ENCODE measurements at places on chromosomes 7 and 10.

GRCh38 chr10:30705101-30705624 is 75.6 kb upstream of the LYZL2 start:
- DNase-seq, result no peak

- no peak for DNase-seq
These were observed 134.7 kb downstream of the DNAJB6 start for GRCh38 chr7:157471259-157472125.

DNA sequence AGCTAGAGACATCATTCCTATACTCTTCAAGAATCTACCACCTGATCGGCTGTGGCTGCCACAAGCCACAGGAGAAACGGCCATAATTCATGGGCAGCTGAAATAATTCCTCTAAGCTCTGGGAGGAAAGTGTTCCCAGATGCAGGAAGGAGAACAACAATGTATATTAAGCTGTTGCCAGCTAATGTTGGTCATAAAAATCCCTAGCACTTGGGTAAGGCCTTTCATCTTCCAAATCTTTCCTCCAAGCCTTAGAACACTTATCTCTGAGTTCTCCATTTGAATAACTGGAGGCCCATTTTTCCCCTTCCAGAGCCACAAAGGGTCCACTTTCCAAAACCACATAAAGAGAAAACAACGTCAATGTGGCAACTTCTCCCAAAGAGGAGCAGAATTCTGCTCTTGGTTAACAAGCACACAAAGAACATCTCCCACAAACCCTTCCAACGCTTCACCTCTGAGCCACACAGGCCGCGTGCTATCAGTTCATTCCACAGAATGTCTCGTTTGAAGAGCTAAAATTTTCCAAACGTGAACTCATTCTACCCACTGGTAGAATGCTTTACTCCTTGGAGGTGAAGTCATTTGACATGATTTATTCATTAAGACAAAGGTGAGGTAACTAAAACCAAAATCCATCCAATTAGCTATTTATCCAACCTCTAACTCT is 11.2 kb downstream of the KCNMA1 start:
- DNase-seq, result no peak

- DNase-seq, result no peak
These were observed 110.9 kb upstream of the FAM180A start for GRCh38 chr7:135859538-135859937.

GRCh38 chr7:137960020-137960419 is 41.9 kb downstream of the CREB3L2 start:
- DNase-seq, result no peak

- DNase-seq, result no peak
These were observed 540.7 kb downstream of the DNAJB6 start for GRCh38 chr7:157877298-157878090.

- no peak for DNase-seq
These were observed 92.2 kb downstream of the PRKCQ start for GRCh38 chr10:6487920-6488319.

- DNase-seq, result no peak
These were observed 11.2 kb downstream of the MIOS start for GRCh38 chr7:7577888-7578287.

DNA sequence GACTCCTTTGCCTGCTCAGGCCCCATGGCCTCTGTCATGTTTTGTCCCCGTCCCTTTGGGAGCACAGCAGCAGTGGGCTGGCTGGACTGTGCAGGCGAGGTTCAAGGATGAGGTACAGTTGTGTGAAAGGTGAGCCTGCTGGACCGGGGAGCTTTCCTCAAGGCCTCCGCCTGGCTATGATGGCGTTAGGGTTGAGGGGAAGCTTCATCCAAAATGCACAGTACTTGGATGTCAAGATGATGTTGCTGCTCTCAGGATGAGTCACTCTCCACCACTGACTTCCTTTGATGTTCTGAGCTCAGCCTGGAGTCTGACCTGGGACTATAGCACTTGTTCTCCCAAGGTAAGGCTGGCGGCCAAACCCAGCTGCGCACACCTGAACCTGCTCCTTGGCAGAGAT is 152.7 kb upstream of the SHH start:
- DNase-seq, result no peak

- DNase-seq, result no peak
These were observed 215.7 kb upstream of the INHBA start for GRCh38 chr7:41918597-41918996.

DNA sequence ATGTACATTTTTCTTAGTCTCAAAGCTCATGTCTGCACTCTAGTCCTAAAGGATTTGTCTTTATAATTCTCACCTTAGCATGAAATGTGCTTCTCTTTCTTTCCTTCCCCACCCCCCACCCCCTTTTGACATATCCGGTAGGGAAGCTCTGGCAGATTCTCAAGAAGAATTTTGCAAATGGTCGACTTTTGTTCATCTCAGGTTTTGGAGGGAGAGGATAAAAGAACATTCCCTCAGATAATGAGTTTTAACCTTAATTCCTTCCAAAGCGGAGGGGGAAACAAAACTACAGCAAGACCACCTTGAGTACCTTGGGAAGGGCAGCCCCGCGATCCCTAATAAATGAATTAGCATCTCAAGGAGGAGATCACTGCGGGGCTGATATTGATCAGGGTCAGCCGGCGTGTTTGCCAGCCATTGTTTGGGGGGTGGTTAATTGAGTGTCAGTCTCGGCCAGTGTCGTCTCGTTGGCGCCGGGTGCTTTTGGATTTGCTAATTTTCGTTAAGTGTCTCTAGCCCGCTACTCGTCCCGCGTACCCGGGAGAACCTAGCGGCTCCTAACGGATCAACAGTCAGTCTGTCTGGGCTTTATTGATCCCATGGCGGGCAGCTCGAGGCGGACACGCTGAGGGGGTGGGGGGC is 874 bp upstream of the BAMBI start:
- no peak for DNase-seq

DNA sequence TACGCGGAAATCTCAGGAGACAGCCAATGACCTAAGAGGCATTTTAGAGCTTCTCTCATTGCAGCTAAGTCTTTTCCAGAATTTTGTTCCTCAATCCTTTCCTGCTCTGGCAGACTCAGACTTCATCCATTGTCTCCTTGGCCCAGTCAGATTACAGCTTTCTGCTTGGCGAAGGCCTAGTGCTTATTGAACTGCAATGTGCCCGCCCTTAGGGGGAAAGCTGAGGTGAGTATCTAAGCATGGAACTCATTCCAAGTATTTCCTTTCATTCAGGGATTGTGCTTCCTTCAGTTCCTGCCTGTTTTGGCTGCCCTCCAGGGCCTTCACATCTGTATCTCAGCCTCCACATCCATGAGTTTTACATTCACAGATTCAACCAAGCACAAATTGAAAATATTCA is 37.5 kb downstream of the PRLHR start:
- DNase-seq, result no peak

DNA sequence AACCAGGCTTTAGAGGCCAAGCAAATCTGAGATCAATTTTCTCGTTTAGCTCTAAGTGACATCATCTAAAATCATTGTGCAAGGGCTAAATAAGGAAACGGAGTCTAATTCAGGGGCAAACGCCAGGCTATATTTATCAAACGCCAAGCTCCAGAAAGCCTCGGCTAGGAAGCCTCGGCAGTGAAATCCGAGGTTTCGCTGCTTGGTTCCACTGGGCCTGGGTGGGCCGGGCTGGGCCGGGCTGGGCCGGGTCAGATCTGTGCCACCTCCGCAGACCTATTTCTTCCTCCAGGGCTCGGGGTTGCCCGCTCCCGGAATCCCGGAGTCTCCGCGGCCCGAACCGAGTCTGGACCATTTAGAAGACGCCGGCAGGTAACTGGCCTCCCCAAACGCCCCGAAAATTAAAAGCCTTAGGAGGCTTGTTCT is 459 bp upstream of the FEZF1 start:
- no peak for DNase-seq

DNA sequence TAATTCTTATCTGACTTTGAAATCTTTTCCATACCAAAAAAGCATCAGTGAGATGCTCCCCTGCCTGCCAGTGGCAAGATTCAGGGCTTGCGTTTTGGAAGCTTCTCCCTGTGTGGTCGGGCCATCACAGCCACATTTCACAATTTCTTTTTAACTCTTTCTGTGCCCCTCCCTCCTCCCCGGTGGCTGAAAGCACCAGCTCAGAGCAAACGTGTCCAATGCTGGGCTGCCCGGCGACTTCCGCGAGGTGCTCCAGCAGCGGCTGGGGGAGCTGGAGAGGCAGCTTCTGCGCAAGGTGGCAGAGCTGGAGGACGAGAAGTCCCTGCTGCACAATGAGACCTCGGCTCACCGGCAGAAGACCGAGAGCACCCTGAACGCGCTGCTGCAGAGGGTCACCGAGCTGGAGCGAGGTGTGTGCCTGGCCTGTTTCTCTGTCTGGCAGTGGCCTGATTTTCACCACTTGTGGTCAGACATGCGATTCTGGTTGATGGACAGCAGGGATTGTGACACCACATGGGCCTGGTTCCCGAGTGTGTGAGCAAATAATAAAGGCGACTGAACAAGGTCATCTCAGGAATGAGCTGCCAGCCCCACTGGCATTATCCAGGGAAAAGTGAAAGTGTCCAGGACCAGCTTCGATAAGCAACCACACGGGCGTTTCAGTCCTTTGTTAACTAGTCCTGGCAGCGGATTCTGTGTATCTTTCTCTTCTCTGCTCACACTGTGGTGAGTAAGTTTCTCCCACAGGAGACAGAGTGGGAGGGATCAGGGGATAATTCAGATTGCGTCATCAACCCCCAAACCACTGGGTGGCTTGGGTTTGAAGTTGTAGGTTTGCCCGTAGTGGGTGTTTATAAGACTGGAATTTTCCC is 2.6 kb downstream of the NPTX2 start:
- DNase-seq, result no peak

- DNase-seq, result no peak
These were observed 248.0 kb upstream of the FZD8 start for GRCh38 chr10:35889971-35890675.

GRCh38 chr10:95305606-95306317 is 15.0 kb upstream of the PDLIM1 start:
- no peak for DNase-seq

GRCh38 chr10:124878457-124878739 is 63.5 kb upstream of the ZRANB1 start:
- no peak for DNase-seq

DNA sequence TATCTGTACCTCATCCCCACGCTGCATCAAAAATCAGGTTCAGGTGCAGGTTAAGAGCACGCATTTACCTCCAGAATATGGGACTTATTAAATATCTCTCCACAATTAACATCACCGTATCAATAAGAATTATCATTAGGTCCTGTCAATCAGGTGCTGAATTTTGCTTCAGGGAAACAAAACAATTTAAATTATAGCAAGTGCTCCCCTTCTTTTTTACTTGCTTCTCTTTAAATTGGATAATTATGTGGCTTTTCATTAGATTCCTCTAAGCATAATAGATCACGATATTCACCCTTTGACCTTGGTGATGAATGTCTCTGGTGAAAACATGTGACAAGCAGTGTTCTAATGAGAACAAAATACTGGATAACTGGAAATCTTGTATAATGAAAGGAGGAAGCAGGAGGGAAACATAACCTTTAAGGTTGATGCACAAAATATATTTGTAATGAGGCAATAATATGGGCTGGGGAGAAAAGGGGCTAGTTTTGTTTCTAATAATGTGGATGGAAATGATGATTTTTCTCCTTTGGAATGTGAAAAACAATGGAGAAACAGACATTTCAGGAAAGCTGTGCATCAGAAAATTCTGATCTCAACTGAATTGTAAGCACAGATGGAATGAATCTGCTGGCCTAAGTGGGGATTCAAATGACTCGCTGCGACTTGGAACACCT is 166.9 kb downstream of the SNX10 start:
- no peak for DNase-seq

GRCh38 chr10:5525561-5526341 is 990 bp downstream of the CALML3 start:
- DNase-seq, result no peak

DNA sequence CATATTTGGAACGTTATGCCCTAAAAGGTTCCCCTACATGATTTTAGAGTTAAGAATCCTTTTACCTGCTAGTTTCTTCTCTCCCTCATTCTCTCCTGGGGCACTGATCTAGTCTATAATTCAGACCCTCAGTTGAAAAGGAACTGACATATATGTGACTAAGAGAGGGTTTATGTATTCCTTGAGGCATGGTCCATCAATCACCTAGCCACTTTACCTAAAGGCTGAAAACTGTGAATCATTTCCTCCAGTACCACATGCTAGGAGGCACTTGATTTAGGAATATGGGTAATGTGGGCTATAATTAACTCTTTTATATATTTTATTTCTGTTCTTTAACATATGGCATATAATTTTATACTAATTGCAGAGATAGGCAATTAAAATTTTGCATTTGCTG is 303.5 kb downstream of the BBS9 start:
- DNase-seq, result no peak

- no peak for DNase-seq
These were observed 37.4 kb upstream of the DUSP5 start for GRCh38 chr10:110460111-110460809.

DNA sequence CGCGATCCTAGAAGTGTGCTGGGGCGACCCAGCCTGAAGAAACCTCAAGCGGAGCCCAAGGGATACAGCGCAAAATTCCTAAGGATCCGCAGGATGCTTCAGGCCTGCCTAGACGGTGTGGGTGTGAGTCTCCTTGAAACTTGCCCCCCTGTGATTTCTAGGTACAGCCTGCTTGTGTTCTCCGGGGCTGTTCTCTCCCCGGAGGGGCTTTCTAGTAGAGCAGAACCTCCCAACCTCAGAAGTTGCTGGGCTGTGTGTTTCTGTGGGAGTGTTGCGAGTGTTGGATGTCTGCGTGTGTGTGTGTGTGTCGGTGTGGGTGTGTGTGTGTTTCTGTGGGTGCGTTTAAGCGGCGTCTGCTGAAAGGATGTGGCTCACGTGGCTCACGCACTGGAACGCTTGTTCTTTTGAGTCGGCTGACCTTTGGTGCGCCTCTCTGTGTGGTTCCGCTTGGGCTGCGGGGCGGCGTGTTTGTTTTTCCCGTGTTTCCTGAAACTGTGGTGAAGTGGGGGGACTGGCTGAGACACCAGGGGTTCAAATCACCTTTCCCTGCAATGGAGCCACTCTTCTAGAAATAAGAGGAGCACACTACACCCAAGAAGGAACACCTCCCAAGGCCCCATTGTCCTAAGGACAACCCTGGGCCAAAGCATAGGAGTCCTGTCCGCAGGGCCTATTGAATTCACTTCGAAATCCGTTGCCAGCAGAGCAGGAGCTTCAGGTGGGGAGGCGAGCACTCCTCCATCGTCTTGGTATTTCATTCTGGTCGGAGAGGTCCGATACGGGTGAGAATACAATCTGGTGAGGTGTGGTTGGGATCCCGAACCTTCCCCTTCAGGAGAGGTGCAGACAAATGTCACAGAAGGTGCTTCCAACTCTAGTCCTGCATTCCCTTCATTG is 25.1 kb upstream of the ZNF273 start:
- DNase-seq, result no peak

GRCh38 chr7:125572414-125572813 is 642.8 kb upstream of the POT1 start:
- no peak for DNase-seq

- no peak for DNase-seq
These were observed 523.7 kb upstream of the GALNT17 start for GRCh38 chr7:70608229-70608628.

DNA sequence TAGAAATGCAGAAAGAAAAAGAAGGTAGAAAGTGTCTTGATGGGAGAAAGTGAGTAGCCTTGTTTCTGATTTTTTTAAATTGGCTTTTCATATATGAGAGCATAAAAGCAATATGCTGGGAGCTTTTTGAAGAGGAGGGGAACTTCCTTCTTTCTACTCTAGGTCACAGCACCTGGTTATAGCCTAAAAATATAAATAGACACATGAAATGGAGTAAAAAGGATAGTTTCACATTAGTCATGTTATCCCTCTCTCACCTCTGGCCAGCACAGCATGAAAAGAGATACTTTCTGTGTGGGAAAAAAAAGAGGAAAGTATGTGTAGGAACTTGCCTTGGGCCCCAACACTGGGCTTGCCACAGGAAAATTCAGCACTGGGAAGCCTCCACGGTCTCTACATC is 292.2 kb upstream of the ZWINT start:
- DNase-seq, result no peak

All from globus pallidus (tissue), 1 donor.